ENCODE measurements at places on chromosomes 4 and X. TPM values are rescaled to one million over a fixed set of nuclear protein-coding genes. Genes with fewer than 3 reads are reported as not detected.
A peak's percentile ranks its signal among the peaks of the same experiment; 100 is the strongest.

GRCh38 chrX:1713296-1713695 is 98.4 kb downstream of the ASMT start:
- DNase-seq, result no peak

Gene HMGN5
- total RNA-seq, result 1.8 TPM

GRCh38 chr4:101274888-101275752 is 72.2 kb downstream of the PPP3CA start:
- no peak for DNase-seq

Gene ELK1
- 44.2 TPM for total RNA-seq

- DNase-seq, result peak; percentile 43
These were observed 10.2 kb downstream of the HNRNPH2 start for GRCh38 chrX:101417981-101418841.

DNA sequence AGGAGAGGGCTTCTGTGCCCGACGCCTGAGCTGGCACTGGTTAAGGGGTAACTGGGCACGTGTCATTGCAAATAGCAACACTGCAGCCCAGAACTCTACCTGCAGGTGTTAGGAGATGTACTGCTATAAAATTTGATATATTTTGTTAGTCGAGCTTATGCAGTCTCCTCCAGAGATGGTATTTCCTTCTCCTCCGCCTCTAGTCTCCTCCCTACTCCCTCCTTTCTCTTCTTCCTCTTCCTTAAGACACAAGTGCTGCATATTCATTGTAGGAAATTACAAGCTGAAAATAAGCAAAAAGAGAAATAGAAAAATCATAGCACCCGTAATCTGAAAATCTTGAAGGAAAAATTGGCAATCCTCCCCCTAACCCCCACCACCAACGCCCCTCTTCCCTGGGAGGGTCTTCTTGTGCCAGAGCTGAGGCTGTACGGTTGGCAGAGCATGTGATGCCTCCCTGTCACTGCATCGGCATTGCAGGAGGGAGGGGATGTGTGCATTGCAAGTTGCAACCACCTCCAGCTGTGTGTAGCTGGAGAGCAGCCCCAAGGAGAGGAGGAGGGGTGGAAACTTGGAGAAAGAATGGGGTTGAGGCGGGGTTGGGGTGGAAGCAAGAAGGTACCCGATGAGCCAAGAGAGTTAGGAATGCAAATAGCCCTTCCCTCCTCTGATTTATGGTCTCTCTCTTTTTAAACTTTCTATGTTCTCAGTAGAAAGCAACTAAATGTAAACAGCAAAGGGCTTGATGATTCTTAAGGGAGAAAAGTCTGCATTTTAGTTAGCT is 48.3 kb upstream of the MND1 start:
- no peak for DNase-seq

- DNase-seq, result no peak
These were observed 34.7 kb downstream of the CSN3 start for GRCh38 chr4:70277121-70277520.

Gene RHOH
- 0.75 TPM for total RNA-seq

- DNase-seq, result peak; percentile 24
These were observed 46.9 kb upstream of the TAB3 start for GRCh38 chrX:30935985-30936384.

Gene CCNB3
- total RNA-seq, result 0.32 TPM

Gene MTCP1
- 7.2 TPM for total RNA-seq

- no peak for DNase-seq
These were observed 134.3 kb downstream of the APBB2 start for GRCh38 chr4:41079881-41080560.

Gene RHOXF1
- total RNA-seq, result not detected

DNA sequence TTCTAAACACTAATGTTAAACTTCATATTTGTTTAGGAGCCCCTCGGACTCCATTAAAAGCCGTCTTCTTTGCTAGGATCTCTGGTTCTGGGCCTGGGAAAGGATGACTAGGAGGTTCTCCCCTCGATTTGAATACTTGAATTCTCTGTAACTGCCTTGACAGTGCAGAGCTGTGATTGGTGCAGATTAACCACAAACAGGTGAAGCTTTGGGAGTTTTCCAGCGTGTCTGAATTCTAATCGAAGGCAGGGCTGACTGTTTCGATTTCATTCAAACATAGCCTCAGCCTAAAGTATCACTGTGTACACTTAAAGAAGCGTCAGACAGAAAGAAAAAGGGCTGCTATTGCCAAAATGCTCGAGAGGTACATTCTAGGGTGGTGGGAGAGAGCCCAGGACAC is 29.0 kb downstream of the TFDP3 start:
- no peak for DNase-seq
